ENCODE measurements at places on chromosomes 7 and 10.

GRCh38 chr10:76428551-76429367 is 997.3 kb downstream of the LRMDA start:
- no peaks in the 10 kb centered on the region for H3K36me3 ChIP-seq
- no peaks in the 10 kb centered on the region for H3K4me1 ChIP-seq
- H3K27ac ChIP-seq: no peak overlapping the region
- no peak overlapping the region for H3K4me3 ChIP-seq

DNA sequence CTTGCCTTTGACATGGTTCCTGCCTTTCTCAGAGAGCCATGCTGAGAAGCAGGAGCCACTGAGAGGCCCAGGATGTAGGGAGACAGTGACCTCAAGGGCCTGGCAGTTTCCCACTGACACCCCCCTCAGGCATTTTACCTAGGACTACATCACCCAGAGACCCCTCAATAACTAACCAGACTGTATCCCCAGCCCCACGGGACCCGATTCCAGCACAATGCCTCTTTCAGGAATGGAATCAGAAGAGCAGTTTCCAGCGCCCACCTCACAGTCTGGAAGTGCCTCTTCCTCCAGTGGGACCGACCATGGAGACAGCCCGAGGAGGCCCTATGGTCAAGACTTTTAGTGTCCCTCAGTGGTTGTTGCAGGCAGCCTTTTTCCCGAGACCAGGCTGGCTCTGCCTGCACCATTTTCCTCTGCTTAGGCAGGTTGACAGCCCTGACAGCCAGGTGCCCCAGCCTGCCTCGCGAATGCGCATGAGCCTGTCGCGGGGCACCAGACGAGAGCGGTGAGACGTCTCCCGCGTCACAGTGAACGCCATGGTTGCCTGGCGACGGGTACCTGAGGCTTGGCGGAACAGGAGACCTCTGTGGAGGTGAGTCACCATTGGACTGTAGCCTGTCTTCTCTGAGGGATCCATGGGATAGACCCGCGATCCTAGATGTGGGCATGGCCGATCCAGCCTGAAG is 28.4 kb upstream of the ZNF273 start:
- no peak for DNase-seq
- H3K4me3 ChIP-seq: no peak overlapping the region
- H3K27ac ChIP-seq: no peak overlapping the region
- no peaks in the 10 kb centered on the region for H3K36me3 ChIP-seq
- H3K4me1 ChIP-seq: no peaks in the 10 kb centered on the region

DNA sequence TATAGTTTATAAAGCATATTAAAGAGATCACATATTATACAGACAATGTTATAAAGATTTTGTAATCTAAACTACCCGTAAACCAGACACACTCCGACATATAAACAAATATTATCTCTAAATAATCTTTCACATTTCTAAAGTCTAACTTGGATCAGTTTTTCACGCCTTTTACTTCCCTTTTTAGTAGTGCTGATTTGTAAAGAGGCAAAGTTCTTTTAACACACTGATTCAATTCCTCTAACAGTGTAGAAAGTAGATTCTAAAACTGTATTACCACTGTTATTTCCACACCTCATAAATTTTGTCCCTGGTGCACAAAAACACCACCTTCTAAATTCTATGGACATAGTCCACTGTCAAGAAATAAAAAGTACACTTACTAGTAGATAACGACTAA is 230.9 kb downstream of the DOCK4 start:
- no peaks in the 10 kb centered on the region for H3K36me3 ChIP-seq
- no peaks in the 10 kb centered on the region for H3K27me3 ChIP-seq
- no peaks in the 10 kb centered on the region for H3K4me1 ChIP-seq
- no peak for DNase-seq

- no peak overlapping the region for H3K27ac ChIP-seq
- H3K36me3 ChIP-seq: no peaks in the 10 kb centered on the region
- no peaks in the 10 kb centered on the region for H3K4me1 ChIP-seq
- H3K27me3 ChIP-seq: no peaks in the 10 kb centered on the region
- no peak for DNase-seq
- no peak overlapping the region for H3K4me3 ChIP-seq
These were observed 140.4 kb downstream of the ELFN1 start for GRCh38 chr7:1810521-1810920.

DNA sequence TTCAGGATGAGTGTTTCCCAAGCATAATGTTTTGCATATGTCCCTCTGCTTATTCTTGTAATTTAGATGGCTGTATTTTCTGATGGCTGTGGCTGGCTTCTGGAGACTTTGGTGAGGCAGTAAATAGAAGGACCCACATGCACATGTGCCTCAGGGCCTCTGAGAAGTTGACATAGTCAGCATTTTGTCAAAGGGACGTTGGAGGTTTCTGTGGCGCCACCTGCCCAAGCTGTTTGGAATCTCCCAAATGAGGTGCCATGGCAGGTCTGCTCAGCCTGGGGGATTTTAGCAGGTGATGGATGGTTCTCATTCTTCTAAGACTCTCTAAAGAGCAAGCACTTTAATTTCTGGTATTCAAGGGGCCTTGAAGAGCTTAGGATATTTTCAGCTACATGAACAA is 29.8 kb downstream of the C10orf120 start:
- H3K4me3 ChIP-seq: no peak overlapping the region
- no peak overlapping the region for H3K27ac ChIP-seq
- H3K4me1 ChIP-seq: no peaks in the 10 kb centered on the region
- no peaks in the 10 kb centered on the region for H3K36me3 ChIP-seq

DNA sequence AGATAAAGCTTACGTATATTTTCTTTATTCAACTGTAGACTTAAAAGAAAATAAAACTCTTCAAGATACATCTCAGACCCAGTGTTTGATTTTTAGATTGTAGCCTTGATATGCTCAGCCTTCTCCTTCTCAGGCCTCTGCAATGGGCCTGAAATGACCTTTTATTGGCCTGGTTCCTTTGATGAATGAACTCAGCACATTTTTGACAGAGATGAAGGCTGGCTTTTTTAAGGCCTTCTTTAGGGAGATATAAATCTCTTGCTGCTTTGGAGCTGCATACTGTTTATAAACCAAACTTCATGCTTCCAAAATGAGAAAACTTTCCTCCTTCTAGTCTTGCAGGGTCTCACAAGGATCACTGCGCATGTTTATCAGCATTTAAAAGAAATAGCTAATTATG is 1049.8 kb downstream of the LRMDA start:
- no peaks in the 10 kb centered on the region for H3K36me3 ChIP-seq
- H3K27me3 ChIP-seq: no peaks in the 10 kb centered on the region
- no peak overlapping the region for H3K4me3 ChIP-seq
- H3K4me1 ChIP-seq: no peaks in the 10 kb centered on the region

DNA sequence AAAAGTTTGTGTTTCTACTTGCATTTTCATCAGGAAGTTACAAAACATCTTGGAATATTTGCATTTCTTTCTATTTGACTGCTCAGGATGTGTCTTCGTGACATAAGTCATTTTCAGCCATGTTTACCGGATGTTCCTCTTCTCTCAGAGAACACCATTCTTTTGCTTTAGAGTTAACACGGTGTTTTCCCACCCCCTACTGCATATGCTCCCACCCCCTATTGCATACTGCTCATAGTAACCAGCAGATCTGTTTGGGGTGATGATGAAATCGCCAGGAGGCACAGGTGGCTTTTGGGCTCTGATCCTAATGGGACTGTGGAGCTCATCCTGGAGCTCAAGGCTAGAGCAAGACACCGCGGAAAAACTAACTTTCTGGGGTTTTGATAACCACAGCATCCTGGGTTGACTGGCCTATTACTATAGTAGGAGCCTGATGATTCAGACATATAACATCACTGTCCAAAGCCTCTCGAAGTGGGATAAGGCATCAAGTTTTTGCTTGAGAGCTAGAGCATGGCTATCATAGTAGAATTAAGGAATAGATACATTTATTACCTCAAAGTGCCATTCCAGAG is 65.1 kb upstream of the BET1 start:
- no peaks in the 10 kb centered on the region for H3K36me3 ChIP-seq
- H3K27ac ChIP-seq: no peak overlapping the region
- no peak overlapping the region for H3K4me3 ChIP-seq
- H3K27me3 ChIP-seq: no peaks in the 10 kb centered on the region
- H3K4me1 ChIP-seq: peaks cover 13% of the 10 kb centered on the region

GRCh38 chr7:37119296-37119860 is 329.3 kb downstream of the ELMO1 start:
- no peaks in the 10 kb centered on the region for H3K36me3 ChIP-seq
- no peaks in the 10 kb centered on the region for H3K27me3 ChIP-seq
- no peak overlapping the region for H3K4me3 ChIP-seq
- no peaks in the 10 kb centered on the region for H3K4me1 ChIP-seq
- no peak for DNase-seq

GRCh38 chr10:109062371-109062770 is 860.9 kb downstream of the XPNPEP1 start:
- no peaks in the 10 kb centered on the region for H3K4me1 ChIP-seq
- no peaks in the 10 kb centered on the region for H3K36me3 ChIP-seq
- no peak overlapping the region for H3K4me3 ChIP-seq
- H3K27ac ChIP-seq: no peak overlapping the region
- peak; percentile 1 for DNase-seq

DNA sequence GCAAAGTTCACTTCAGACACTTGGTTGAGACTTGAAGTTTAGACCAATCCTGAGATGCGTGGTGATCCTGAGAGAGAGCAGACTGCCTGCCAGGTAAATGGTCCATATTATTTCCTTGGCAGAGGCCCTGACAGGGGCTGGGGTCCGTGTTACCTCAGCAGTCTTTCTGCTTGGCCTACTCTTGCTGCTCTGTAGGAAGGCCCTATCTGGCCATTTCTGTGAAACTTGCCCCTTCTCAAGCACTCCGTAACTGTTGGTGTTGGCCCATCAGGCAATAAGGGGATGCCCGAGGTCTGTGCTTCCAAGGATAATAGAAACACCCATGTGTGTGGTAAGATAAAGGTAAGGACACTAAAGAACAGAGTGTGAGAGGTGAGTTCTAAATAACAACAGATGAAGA is 20.0 kb downstream of the LOXL4 start:
- no peak overlapping the region for H3K4me3 ChIP-seq
- H3K27ac ChIP-seq: no peak overlapping the region
- DNase-seq: no peak

- no peaks in the 10 kb centered on the region for H3K4me1 ChIP-seq
- H3K4me3 ChIP-seq: no peak overlapping the region
- no peaks in the 10 kb centered on the region for H3K36me3 ChIP-seq
- DNase-seq: no peak
These were observed 4.8 kb downstream of the UPK3B start for GRCh38 chr7:76514926-76515771.

DNA sequence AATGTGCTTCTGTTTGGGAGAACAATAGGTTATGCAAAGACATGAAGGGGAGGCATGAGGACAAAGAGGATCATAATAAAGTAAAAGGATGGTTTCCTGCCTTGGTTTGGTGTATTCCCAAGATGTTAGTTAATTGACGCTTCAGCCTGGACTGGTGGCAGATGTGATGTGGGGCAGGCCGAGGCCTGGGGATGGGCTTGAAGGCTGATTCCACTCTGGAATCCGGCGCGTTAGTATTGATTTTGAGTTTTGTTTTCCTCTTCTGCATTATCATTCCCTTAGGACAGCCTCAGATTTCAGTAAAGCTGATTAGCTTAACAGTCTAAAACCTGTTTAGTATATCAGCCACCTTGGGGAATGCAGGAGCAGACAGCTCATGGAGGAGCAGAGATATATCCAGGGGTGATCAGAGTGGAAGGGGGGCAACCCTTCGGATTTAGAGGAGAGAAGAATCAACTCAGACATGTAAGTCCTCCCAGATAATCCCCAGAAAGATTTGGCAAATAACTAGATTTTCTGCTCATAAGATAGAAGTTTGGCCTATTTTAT is 159.8 kb upstream of the MTPN start:
- H3K4me3 ChIP-seq: no peak overlapping the region
- H3K27me3 ChIP-seq: no peaks in the 10 kb centered on the region
- no peak overlapping the region for H3K27ac ChIP-seq
- no peaks in the 10 kb centered on the region for H3K4me1 ChIP-seq
- DNase-seq: no peak

GRCh38 chr7:90119178-90119971 is 34.9 kb upstream of the STEAP1 start:
- H3K4me1 ChIP-seq: no peaks in the 10 kb centered on the region
- no peak overlapping the region for H3K4me3 ChIP-seq
- no peaks in the 10 kb centered on the region for H3K36me3 ChIP-seq
- no peaks in the 10 kb centered on the region for H3K27me3 ChIP-seq
- H3K27ac ChIP-seq: no peak overlapping the region
- no peak for DNase-seq

DNA sequence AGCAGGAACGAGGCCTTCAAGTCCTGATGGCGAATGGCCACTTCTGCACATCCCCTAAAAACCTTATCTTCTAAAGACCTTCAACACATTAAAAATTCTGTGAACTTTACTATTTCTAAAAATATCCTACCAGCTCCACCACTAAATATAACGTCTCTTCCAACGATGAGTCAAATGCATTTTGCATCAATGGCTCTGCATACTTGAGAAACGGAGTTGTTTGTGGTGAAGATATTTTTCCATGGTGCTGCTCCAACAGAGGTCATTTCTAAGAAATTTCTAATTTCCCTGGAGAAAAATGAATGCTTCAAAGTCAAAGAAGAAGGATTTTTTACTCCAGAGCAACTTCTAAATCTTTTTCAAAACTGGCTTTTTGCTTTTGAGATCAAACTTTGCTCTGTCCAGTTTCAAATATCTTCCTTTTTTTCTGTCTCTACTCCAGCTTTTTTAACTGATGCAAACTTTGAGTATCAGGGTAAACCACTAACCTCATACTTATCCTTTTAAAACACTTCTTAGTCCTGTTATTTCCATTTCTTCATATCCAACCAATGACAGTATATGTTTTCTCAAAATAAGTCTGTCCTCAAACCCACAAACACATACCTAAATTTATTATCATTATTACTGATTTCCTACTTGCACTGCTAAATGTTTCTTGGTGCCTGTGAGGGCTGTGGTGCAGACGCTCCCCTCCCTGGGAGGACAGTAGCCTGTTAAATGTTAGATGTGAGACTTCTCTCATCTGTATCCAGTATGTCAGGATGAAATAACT is 258.1 kb downstream of the KLF6 start:
- H3K4me3 ChIP-seq: no peak overlapping the region
- no peak overlapping the region for H3K27ac ChIP-seq
- no peaks in the 10 kb centered on the region for H3K36me3 ChIP-seq
- no peaks in the 10 kb centered on the region for H3K4me1 ChIP-seq
- no peak for DNase-seq

DNA sequence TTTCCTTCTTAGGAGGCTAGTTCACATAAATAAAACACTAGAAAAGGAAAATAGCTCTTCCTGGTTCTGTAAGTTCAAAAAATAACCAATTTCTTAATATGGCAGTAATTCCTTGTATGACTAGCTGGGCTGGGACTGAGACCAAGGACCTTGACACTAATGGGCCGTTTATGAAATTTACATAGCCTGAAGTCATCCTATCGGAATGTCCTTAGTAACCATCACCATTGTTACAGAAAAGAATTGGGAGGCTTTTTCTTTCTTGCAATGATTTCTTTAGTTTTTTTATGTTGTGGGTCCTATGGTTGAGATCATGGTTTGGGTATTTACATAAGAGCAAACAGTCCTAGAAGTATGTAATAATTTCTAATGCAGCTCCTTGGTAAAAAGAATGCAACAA is 87.1 kb upstream of the HDAC9 start:
- DNase-seq: no peak
- H3K4me3 ChIP-seq: no peak overlapping the region
- no peaks in the 10 kb centered on the region for H3K36me3 ChIP-seq
- no peaks in the 10 kb centered on the region for H3K27me3 ChIP-seq
- H3K4me1 ChIP-seq: no peaks in the 10 kb centered on the region

All from GM12878 (cell line).